ENCODE measurements at places on chromosomes 7 and 10.
A peak's percentile ranks its signal among the peaks of the same experiment; 100 is the strongest.

- peak; percentile 58 for DNase-seq
Observed at GRCh38 chr10:97333601-97334369, 744 bp downstream of the FRAT2 start.

GRCh38 chr7:148912758-148913541 lies 28.9 kb upstream of the EZH2 start:
- DNase-seq, result no peak

DNA sequence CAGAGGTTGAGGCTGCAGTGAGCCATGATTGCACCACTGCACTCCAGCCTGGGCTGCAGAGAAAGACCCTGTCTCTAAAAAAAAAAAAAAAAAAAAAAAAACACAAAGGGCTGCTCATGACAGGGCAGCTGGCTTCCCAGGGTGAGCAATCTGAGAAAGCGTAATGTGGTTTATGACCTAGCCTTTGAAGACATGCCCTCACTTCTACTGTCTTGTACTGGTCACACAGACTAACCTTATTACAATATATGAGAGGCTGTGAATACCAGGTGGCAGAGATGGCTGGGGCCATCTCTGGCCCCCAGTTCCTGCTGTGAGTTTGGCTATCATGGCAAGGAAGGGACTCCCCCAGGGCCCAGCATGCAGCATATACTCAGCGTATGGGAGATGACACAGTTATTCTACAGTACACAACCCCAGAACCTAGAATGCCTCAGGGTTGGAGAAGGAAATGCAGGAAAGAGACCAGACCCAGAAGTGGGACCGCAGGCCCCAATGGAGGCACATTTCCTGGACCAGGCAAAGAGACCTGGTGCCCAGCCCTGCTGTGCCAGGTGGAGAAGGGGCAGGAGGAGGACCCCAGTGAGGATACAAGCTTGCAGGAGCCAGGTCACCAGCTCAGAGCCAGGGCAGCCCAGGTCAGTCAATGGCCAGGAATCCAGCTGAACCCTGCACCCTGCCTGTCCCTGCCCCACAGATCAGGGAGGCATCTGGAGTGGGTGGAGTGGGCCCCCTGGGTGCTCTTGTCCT lies 26.3 kb downstream of the NPTX2 start:
- no peak for DNase-seq

DNA sequence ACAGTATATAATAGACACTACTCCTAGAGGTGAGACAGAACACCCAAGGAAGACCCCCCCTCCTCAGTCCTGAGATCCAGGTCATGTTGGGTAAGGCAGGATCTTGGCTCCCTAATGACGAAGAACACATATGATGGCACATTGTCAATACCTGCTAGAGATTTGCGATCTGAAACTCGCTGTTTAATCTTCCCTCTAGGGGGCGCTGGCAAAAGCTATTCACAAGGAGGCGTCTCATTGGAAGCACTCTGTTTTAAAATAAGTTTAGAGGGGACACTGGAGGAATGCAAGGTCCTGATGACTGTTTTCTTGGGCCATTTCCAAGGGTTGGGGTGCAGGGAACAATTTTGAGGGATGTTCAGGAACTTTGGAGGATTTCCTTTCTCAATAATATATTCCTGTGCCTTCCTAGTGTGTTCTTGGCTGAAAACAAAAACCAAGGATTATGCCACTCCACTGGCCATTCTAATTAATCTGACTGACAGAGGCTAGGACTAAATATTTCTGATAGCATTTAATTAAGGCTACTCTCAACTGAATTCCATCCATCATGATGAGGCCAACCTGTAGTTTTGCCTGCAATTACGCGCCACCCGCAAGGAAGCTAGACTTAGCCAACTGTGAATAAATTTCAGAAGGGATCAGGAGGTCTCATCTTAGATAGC lies 1013.8 kb upstream of the MBL2 start:
- DNase-seq, result no peak

- no peak for DNase-seq
Observed at GRCh38 chr7:25995216-25995615, 156.8 kb upstream of the NFE2L3 start.

DNA sequence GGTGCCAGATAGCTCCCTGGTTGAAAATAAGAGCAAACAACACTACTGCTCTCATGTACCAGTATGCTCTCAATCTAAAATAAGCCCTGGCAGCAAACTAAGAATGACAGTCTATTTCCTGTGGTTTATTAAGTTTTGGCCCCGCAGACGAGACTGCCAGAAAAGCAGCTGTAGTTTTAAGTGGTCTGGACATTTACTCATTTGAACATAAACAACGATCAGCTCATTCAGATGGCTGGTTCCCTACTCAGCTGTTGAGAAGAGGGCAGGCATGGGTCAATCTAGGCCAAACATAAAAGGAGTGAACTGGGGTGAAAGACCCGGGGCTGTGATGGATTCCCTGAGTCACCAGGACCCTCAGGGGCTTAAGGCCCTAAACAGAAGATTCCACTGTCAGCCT lies 4.5 kb downstream of the TRIL start:
- no peak for DNase-seq

DNA sequence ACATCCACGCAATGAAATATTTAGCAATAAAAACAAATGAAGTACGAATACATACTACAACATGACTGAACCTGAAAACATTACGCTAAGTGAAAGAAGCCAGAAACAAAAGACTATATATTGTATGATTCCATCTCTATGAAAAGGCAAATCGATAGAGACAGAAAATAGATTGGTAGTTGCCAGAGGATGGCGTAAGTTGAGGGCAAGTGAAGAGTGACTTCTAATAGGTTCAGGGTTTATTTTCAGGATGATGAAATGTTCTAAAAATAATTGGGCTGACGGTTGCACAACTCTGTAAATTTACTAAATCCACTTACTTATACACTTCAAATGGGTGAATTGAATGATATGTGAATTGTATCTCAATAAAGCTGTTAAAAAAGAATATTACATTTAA lies 39.5 kb upstream of the TECTB start:
- no peak for DNase-seq

DNA sequence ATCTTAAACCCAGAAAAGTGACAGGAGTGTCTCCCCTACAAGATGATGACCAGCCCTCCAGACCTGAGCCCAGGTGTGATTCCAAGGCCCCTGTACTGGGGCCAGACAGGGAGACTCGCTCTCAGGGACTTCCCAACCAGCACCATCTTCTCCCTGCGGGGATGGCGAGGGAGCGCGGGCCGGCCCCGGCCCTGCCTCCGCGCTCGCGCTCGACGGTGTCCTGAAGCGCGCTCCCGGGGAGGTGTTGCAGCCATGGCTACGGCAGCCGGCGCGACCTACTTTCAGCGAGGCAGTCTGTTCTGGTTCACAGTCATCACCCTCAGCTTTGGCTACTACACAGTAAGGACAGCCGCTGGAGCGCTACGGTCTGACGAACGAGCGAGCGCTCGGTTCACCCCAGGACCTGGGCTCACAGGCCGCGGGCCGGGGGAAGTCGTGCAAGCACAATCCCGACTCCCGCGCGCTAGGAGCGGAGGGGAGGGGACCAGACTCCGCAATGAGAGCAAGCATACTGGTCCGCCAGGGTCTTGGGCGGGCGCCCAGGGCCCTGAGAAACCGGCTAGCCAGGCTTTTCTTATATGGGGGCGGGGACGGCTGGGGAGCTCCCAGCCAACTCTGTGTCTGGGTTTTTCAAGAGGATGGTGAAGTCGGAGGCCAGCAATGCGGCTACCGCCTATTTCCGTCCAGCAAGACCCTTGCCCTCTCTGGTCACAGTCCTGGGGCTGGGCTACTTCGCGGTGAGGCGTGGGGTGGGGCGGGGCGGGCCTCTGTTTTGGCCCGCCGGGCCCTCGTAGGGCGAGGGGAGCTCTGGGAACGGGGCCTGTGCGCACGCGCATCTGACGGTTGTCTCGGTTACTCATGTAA lies at the start of gene TMEM254:
Gene TMEM254, plus strand, starts transcription at position 218 of the 864 bp plus-strand sequence. Its CDS starts 35 bp downstream, at position 253.
- peak; percentile 95 for DNase-seq

DNA sequence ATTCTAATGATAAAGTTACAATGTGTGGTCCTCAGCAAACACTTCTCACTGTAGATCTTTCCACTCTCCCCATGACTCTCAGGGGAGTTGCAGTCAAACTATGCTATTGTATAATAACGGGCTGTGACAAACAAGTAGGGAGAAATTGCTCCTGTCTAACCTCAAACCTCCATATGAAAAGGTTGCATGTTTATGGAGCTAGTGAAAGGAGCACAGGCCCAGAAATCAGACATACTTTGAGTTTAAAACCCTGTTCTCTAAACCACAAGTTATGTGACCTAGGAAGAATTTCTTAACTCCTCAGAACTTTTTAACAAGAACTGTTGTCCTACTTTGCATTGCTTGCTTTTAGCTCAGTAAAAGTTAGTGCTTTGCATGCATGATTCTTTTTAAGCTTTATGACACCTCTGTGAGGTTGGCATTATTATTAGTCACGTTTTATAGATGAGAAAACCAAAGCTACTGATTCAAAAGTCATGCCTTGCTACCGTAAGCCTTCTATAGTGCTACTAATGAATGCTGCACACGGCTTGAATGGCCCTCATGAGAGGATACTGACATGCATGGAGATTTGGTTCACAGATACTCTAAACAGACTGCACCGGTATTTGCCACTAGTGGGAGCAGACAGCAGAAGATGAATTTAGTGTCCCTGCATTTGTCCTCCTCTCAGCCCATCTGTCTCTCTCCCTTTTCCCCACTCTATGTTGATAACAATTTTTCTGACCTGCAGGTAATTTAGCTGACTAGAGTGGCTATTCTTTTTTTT lies 129.5 kb upstream of the PCGF5 start:
- no peak for DNase-seq

DNA sequence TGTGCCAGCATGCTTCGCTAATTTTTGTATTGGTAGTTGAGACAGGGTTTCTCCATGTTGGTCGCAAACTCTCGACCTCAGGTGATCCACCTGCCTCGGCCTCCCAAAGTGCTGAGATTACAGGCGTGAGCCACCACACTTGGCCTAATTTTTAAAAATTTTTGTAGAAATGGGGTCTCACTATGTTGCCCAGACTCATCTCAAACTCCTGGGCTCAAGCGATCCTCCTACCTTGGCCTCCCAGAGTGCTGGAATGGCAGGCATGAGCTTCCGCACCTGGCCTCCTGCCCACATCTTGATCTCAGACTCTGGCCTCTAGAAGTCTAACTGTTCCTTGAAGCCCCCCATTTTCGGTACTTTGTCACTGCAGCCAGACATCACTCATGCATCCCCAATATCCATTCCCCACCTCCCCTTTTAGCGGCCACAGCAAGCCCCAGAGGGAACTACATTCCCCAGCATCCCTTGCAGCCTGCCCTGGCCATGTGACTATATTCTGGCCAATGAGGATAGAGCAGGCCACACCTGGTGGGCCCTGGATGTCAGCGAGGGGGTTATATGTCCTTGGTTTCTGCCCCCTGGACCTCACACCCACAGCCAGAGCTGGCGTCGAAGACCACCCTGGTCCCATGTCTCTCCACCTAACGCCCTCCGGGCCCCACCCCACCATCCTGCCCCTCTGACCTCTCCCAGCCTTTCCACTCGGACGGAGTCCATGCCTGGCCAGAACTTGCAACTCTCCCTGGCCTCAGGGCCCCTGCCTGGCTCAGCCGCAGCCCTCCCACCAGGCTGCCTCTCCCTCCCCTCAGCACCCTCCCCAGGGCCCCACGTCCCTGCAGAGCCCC lies 33.8 kb downstream of the MICALL2 start:
- no peak for DNase-seq

DNA sequence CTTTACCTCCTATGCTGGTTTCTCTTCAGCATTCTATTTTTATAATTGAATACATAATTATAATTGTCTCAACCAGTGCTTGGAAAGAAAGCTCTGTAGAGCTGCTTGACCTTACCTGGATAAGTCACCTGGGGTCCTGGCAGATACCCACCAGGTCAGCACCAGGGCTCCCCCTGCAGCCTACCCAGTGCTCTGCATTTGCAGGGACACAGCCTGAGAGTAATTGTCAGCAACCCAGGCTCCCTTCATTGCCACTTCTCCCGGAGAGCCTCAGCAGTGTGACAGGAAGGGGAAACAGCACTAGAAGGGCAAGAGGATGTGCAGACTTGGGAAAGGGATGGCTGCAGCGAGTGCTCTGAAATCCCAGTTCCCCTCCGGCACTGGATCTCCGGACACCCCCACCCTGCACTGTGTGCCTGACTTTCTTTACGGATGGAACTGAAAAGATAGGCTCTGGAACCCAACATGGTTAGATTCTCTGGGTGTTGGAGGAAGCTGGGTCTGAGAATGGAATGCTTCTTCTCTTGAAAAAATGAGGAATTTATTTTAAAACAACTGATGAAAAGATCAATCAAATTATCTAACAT lies 11.4 kb upstream of the PAX4 start:
- peak; percentile 43 for DNase-seq

DNA sequence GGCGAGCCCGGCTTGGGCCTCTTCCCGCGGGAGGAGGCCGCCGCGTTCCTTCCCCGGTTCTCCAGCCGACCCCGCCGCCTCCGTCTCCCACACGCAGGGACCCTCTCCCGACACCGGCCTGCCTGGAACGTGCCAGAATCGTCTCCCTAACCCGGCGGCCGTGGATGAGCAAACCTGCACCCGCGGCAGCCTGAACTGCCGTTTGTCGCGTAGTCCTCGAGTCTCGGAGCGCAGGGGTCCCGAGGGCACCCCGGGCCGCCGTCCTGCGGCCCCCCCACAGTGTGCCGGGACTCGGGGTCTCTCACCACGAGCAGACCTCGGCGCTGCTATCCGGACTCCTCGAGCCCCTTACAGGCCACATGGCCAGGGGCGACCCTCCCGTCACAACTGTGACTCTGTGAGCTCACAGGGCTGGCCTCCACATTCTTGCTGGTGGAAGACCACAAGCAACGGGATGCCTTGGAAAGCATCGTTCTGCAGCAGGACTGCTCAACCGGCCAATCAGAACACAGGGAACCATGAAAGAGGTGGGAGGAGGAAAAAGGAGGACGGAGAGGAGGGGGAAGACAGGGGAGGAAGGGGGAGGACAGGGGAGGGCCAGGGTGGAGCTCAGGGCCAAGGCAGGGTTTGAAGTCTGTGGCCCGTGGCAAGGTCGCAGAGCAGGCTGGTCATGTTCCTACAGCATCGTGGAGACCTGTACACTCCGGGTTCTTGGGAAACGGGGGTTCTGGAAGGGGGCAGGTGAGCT lies 276.9 kb downstream of the DNAJB6 start:
- DNase-seq, result no peak

DNA sequence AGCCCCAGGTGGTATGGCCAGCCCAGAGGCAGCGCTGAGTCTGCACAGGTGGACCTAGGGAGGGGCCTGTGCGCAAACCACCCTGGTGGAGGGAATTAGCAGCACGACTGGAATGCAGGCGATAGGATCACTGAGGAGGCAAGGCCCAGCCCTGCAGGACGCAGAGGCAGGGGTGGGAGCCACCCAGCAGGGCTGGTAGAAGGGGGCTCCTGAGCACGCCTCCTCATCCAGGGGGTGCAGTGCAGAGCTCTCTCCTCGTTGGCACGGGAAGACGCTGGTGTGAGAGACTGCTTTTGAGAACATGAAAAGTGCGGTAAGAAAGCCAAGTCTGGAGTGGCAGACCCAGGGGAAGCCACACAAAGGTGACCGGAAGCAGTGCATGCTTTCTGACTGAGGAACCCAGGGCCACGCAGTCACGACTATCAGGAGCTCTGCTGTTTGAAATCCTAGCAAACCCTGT lies 6.0 kb downstream of the FXYD4 start:
- DNase-seq, result peak; percentile 84

Data from trophoblast cell (in vitro differentiated cells and primary cell).